ENCODE measurements at places on chromosomes 16 and 17.

GRCh38 chr16:66551348-66551759 lies 1.0 kb upstream of the CKLF start:
- DNase-seq, result peak; percentile 57

DNA sequence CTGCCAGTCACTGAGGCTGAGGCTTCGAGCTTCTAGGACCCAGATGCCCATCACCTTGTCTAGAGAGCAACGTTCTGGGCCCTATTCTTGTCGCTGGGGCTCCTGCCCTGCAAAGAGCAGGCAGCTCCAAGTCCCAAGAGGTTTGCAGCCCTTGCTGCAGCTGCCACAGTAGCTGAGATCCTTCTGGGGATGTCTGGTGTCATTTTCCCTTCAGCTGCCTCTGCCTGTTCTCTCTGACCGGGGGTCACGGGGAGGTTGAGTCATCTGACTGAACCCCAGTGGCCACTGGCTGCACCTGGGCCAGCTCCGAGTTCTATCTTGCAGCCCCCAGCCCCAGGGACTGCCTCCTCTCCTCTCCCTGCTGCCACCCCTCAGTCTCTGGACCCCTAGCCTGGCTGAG lies 4.9 kb downstream of the WSCD1 start:
- DNase-seq, result no peak

DNA sequence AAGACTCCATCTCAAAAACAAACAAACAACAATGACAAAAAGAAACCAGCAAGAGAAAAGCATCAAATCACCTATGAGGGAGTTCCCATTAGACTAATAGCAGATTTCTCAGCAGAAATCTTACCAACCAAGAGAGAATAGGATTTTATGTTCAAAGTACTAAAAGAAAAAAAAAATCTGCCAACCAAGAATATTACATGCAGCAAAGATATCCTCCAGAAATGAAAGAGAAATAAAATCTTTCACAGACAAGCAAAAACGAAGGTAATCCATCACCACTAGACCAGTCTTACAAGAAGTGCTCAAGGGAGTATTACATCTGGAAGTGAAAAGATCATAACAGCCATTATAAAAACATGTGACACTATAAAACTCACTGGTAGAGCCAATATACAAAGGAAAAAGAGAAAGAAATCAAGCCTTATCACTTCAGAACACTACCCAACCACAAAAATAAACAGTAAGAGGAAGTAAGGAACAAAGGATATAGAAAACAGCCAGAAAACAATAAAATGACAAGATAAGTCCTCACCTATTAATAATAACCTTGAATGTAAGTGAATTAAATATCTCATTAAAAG lies 66.3 kb downstream of the STX8 start:
- DNase-seq, result no peak

- DNase-seq, result no peak
Observed at GRCh38 chr17:27945333-27945616, 52.1 kb upstream of the LYRM9 start.

- DNase-seq, result no peak
Observed at GRCh38 chr16:69561901-69562300, 3.9 kb upstream of the NFAT5 start.

DNA sequence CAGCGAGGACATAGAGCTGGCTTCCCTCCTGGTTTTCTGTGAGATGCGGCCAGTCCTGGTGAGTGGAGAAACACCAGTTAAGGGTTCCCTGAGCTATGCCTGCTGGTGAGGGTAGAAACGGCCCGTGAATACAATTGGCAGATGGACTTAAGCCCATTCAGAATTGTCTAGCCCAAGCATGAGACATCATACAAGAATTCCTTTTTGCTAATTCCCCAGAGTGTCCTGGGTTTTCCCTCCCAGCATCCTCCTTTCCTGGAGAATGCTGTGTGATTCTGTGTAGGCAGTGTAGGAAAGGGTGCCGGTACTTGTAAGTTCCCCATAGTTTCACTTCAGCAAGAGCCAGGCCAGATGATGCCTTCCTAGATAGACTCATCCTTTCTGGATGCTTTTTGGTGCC lies 65.1 kb downstream of the SDR42E1 start:
- no peak for DNase-seq

- DNase-seq, result no peak
Observed at GRCh38 chr17:60386147-60387058, 5.5 kb downstream of the USP32 start.

- DNase-seq, result no peak
Observed at GRCh38 chr17:74239172-74239571, 25.8 kb downstream of the TTYH2 start.

DNA sequence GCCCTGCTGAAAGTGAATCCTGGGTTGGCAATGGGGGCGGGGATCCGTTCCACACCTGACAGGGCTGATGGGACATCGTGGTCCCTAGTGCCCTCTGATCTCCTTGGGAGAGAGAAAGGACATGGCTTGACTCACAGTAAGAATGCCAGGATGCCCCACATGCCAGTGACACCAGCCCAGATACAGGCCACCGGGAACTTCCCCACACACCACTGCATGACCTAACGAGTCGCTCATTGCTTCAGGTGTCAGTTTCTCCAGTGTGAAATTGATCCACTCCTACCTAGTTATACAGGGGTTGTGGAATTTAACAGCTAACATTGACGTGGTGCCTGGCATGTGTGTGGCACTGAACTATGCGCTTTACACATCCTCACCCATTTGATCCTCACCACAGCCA lies 7.5 kb downstream of the CD300LG start:
- DNase-seq, result no peak

GRCh38 chr17:82907797-82908542 lies 68.1 kb upstream of the ZNF750 start:
- no peak for DNase-seq

Measured in stimulated activated CD4-positive, alpha-beta T cell treated with anti-CD3 and anti-CD28 coated beads, TNF-alpha, amount 100 ng/mL, for 24 hours (primary cell).